ENCODE measurements at places on chromosomes 5 and 9.
A peak's percentile ranks its signal among the peaks of the same experiment; 100 is the strongest.

DNA sequence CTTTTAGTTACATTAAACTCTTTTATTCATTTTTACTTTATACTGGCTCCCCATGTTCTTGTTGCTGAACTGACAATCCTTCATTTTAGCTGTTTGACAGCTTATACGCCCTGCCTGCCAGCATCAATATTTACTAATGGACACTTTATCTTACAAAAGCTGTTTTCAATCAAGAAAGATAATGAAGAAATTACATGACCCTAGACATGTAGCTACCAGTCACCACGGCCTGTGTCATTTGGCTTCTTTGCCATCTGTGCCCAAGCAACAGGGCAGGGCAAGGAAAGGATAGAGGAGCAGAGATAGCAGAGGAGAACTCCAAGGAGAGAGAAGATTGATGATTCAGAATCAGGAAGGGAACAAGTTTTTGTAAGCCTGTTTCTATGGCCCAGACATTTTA is 647.3 kb downstream of the BRINP1 start:
- no peak for DNase-seq

DNA sequence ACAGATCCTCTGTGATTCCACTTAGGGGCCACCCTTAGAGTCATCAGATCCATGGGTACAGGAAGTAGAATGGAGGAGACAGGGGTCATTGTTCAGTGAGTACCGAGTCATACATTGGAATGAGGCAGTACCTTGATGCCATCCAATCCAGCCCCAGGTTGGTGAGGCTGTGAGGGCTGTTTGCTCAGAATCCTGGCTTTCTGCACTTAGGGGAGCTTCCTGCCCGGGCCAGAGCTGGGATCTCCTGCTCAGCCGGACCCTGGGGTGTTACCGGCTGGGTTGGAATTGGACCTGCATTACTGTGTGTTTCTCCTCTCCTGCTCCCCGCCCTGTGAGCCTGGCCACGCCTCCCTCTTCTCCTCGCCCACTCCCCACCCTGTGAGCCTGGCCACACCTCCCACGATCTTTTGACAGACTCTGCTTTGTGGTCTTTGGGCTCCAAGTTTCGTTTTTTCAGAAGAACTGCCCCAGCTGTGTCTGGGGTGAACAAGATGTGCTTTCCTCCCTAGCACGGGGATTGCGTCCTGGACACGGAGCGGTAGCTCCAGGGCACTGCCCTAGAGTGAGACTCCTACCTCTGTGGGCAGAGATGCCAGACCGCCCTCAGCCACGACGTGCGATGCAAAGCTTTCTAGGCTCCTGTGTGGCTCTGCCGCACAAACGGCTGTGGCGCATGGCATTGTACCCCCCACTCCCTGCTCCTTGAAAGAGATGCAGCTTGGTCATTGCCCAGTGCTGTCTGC is 15.4 kb downstream of the TRAF2 start:
- peak; percentile 1 for DNase-seq

DNA sequence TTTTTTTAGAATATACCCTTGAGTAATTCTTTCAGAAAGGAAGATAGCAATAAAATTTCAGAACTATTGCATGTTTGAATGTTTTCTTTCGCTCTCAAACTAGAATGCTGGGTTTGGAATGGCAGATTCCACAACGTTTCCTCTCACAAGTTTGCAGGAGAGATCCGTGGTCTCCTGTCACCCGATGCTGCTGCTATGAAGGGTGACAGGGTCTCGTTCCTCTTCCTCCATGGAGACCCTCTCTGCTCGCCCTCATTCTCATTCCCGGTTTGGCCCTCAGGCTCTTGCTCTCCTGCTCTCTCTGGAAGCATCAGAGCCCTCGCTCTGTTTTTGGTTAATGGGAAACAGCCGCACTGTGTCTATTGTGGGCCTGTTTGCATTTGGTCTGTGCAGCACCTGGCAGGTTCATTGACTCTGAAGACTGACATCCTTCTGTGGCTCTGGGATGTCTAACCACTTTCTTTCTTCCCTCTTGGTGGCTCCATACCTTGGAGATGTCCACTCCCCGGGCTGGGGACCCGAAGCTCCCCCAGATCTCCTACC is 12.6 kb upstream of the FAM163B start:
- no peak for DNase-seq

DNA sequence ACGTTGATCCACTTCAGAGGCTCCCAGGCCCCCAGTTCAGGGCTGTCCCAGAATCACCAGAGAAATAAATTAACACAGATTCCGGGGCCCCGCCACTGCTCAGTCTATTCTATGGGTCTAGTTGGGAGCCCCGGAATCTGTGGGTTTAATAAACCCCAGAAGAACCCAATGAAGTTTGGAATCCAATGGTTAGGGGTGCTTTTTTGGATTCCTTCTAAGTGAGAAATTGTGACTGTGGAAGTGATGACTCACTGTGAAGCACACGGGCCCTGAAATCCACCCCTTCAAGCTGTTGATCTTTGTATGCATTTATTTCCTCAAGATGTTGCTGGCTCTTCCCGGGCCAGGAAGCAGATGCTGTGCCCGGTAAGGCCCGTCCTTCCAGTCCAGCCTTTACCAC is 57.3 kb upstream of the SLC28A3 start:
- peak; percentile 23 for DNase-seq

GRCh38 chr5:135203593-135204036 is 169.6 kb upstream of the PITX1 start:
- DNase-seq, result no peak

DNA sequence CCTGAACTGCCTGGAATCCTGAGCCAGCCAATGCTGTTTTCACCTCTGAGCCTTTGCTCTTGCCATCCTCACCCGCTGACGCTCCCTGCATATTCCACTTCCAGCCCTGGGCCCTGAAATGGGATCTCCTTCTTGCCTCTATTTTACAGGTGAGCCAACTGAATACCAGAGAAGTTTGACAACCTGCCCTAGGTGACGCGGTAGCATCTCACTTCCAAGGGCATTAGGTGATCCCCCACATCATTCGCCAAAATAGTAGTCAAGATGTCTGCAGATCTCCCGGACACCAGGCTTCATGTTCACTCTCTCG is 43.5 kb downstream of the FOXI1 start:
- DNase-seq, result no peak

GRCh38 chr5:75639535-75640311 is 28.5 kb downstream of the ANKDD1B start:
- no peak for DNase-seq

GRCh38 chr5:36444582-36445418 is 143.1 kb upstream of the RANBP3L start:
- no peak for DNase-seq

- DNase-seq, result no peak
Observed at GRCh38 chr5:369151-369868, 47.8 kb downstream of the AHRR start.

DNA sequence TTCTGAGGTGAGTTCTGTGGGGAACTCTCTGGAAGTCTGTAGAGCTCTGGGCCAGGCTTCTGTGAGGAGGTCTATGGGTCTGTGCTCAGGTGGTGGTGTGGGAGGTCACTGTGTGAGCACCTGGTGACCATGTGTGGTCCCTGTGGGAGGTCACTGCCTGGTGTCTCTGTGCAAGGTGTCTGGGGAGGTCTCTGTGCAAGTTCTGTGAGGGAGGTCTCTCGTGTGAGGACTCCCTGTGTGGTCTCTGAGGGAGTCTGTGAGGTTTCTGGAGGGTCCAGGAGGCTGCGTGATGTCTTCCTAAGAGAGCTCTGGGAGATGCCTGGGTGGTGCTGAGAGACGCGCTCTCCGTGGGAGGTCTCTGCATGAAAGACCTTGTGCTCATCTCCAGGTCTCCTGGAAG is 6.0 kb upstream of the SPATA31E1 start:
- no peak for DNase-seq

DNA sequence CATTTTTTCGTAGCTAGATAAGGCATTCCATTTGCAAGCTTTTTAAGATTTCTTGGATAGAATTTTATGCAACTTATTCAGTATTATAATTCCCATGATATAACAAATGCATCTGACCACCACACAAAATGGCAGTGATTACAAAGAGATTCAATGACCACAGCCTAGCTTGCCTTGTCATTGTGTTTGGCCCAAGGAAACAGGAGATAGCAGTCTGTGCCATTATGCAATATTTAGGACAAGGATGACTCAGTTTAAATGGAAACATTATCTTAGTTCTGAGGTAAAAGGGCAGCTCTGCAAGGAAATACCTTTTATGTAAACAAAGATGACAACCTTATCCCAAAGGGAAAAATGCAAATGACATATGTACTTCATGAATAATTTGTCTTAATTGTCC is 89.8 kb downstream of the NUDT12 start:
- DNase-seq, result no peak

DNA sequence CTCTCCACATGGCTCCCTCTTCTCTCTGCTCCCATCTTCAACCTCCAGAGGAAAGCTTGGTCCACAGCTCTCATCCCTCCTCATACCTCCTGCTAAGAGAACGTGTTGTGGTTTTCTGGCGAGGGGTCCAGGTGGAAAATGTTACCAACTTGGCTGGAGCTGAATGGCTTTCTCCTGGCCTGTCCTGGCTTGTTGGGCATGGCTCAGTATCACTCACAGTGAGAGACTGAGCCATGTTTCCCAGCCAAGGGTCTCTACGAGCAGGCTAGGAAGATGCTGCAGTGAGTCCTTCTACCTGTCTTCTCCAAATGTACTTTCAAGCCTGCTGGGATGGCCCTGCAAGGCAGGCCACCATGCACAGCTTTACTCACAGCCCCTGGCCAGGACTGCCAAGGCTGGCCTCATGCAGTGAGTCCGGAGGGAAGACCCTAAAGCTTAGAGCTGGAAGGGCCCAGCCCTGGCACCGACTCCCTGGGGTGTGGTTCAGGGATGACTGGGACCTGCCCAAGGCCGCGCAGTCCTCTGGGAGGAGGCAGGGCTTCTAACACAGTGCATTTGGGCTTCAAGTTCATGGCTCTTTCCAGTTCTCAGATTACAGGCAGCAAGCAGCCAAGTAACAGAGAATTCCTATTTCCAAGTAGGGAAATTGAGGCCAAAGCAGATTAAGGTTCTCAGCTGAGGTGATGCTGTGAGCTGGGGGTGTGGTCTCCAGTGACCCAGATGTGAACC is 59.5 kb downstream of the COL27A1 start:
- no peak for DNase-seq

GRCh38 chr5:67426961-67427849 is 230.6 kb upstream of the CD180 start:
- DNase-seq, result no peak

DNA sequence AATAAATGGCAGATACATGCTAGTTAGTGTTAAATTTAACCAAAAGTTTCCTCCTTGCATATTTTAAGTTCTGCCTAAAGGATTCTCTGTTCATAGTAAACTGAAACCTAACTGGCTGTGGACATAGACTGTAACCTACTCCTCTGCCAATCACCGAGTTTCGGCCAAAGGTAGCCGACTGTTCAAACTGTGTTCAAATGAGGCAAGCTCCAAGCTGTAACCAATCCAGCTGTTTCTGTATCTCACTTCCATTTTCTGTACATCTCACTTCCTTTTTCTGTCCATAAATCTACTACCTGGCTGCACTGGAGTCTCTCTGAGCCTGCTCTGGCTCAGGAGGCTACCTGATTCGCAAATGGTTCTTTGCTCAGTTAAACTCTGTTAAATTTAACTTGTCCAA is 44.1 kb downstream of the KCNV2 start:
- DNase-seq, result no peak

DNA sequence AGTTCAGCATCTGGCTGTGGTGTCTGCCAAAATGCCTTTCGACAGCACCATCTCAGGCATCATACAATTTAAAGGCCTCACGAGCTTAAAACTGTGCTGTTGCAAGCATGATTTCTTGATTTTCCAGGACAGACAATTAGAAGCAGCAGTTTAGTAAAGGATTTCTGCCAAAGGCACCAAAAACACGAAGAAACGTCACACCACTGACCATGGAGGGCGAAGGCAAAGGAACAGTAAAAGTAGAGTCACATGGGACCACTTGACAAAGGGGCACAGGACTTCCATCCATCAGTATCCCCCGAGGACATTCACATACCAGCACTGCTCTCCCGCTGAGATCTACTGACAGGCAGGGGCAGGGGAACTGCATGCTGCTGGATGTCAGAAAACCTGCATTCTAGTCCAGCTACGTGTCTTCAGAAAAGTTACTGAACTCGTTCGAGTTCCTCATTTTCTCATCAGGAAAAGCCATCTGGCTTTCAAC is 70.4 kb upstream of the FBXW11 start:
- no peak for DNase-seq

GRCh38 chr5:144247131-144247530 is 76.5 kb downstream of the KCTD16 start:
- no peak for DNase-seq

DNA sequence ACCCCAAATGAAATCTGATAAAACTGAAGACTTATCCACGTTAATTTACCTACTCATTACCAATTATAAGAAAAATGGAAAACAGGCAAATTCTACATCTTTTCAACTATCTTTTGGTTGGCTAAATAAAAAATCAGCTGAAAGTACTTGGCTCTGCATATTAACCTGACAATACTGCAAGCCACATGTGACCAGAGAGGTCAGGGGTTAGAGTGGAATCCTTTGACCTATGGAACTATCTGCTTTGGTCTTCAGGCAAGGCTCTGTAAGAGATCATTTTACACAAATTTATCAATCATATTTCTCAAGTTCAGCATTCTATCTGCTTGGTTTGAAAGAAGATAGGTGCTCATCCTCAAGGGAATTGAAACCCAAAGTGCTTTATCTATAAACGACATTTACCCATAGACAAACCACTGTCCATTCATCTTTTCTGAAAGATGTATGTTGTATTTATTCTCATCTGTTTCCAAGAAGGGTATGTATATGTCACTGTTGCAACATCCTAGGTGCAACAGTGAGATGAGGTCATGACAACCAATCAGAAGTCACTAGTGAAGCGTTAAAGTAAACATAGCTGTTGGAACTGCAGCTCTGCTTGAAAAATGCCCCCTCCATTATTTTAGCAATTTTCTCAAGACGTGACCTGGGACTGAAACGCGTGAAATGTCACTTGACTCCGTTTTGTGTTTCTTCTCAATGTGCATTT is 144.9 kb upstream of the POU5F2 start:
- no peak for DNase-seq

- no peak for DNase-seq
Observed at GRCh38 chr5:78509884-78510769, 138.4 kb downstream of the LHFPL2 start.

DNA sequence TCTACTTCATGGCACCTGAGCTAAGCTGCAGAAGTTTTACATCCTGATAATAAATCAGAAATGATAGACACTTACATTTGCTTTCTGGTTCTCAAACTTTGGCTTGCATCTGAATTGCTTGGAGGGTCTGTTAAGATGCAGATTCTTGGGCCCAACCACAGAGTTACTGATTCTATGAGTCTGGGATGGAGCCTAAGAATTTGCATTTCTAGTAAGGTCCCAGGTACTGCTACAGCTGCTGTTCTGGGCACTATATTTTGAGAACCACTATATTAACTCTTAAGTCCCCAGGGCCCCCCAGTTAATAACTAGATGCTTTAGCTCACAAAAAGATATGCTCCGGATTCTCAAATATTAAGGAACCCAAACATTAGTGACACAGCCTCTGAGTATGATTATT is 69.8 kb upstream of the DAB2 start:
- DNase-seq, result no peak

Measured in AG09319 (cell line).